ENCODE measurements at places on chromosomes 3 and 15. TPM values are rescaled to one million over a fixed set of nuclear protein-coding genes. Genes with fewer than 3 reads are reported as not detected.

DNA sequence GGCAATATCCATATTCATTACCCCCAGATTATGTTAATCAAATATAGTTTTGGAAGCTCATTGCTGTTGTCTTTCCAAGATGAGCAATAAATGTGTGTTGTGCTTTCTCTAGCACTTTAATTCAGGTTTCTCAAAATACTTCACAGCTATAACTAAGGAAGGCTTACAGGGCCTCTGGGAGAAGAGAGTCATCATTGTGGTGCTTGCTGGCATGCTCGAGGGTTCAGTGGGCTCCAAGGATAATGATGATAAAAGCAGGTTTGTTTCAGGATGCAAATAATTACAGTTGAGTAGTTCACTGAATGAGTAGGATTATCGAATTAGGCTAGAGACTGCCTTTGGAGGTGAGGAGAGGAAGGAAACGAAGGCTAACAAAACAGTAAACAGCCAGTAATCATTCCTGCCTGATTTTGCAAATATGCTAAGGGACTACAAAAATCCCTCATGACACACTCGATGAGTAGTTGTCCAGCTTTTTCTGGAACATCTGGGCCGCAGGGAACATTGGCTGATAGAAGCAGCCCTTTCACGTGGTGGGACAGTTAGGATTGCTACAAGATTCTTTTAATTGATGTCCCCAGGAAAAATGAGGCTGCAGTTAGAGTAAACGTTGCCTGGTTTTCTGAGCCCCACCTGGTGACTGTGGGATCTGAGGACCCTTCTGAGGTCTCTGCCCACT, 54.1 kb downstream of the SLC7A14 start:
- peak; percentile 79 for DNase-seq

GRCh38 chr3:159928071-159928491, 60.6 kb upstream of the IL12A start:
- DNase-seq: no peak

GRCh38 chr3:124144035-124144814, 152.3 kb upstream of the ROPN1 start:
- DNase-seq: no peak

GRCh38 chr15:25181293-25182097, 226.7 kb downstream of the SNRPN start:
- DNase-seq: peak; percentile 46

DNA sequence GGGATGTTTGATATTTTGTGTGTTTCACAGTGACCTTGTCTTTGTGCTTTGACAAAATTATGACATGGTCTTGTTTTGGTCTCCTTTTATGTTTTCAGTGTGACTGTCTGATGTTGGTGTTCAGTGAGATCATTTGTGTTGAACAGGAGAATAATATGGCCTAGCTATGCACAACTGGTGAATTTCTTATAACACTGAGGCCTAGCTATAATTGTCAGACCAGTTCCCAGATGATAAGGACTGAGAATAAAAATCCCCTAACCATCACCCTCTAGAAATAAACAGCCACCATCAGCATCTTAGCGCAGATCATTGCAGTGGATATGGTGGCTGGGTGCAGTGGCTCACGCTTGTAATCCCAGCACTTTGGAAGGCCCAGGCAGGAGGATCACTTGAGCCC, 66.8 kb upstream of the LIMD1 start:
- no peak for DNase-seq

DNA sequence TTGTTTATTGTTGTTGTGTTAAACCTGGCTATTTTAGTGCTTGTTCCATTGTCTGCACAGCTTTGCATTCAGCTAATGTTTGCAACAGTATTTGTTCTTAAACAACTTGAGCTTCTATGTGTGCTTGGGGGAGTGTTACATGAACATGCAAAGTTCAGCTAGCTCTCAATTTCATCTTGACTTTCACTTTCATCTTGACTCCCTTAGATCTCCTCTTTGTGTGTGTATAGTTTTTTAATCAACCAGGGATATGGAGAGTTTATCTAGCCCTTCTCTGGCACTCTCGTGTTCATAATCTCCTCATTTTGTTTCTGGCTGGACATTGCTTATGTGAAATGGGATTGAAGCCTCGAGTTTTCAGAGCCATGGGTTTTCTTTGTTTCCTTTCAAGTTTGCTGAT, 212.4 kb upstream of the ZBTB20 start:
- DNase-seq: no peak

DNA sequence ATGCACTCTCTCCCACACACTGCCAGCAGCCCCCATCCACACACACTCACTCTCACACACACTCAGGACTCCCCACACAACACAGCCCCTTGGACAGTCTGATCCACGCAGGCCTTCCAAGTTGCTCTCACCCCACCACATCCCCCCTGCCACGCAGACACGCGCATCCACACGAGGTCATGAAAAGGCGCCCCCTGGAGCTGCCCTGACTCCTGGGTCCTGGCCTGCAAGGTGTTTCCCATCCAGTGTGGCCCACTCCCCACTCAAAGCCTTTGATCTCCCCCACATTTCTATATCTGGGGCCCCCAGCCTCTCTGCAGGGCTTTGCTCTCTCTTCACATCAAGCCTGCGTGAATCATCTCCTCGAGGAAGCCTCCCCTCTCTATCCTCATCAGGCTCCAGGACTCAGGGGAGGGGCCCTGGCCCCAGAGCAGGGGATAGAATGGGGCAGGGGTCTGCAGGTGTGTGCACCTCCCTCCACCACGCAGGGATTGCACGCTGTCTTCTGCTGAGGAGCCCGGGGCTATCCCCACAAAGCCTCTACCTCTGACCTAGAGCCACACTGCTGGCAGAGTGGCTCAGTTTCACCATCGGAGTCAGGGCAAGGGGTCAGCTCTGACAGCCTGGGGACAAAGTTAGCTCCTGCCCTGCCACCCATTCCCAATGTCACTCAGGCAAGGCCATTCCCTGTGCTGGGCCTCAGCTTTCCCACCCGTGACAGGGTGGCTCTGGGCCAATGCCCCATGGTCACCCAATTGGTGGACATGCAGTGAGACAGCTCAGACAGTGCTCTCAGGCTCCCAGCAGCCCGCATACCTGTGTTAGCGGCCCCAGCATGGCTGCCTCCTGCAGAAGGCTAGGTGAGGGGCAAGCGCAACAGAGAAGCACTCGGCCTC, 6.4 kb downstream of the MYL3 start:
- DNase-seq: peak; percentile 46

GRCh38 chr3:28877912-28878311, 403.0 kb upstream of the RBMS3 start:
- no peak for DNase-seq

DNA sequence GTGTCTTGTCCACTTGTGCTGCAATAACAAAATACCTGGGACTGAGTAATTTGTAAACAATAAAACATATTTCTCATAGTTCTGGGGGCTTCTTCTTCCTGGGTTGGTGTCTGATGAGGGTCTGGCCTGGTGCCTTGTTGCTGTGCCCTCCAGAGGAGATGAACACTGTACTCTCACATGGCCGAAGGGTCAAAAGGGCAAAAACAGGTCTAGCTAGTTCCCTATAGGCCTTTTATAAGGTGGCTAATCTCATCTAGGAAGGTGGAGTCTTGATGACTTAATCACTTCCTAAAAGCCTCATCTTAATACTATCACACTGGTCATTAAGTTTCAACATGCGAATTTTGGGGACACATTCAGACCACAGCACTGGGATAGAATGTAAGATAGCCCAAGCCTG, 228.4 kb downstream of the TLE3 start:
- DNase-seq: no peak

GRCh38 chr15:48522911-48523310, 122.6 kb downstream of the FBN1 start:
- DNase-seq: no peak

DNA sequence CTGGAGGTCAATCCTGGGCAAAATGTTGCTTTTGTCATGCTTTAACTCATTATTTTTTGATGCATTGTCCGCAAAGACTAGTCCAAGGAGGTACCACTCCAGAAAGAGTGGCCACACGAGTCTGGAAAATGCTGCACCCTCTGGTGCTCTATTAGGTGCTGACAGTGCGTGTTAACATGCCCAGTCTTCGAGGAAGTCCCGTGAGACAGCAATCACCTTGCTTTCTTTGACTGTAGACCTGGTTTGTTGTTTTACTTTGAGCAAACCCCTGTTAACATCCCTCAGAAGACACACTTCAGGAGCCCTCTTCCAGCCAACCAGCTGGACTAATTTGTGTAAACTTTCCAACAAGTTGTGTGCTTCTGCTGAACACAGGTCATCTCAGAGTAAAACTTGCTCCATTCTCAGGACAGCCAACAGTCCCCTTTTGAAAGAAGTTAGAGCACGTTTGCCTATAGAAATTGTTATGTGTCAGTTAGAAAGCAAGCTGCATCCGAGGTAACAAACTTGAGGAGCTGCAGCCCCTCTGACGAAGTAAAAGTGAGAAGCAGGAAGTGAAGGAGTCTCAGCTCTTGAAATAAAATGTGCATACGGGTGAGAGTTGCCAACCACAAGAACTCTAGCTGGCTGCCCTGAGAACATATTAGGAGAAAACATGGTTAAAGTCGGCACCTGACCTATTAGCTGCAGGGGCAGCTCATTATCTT, 205.0 kb downstream of the LPP start:
- no peak for DNase-seq

The ADPRH gene
- 9.8 TPM for total RNA-seq

The PSMD2 gene
- 127 TPM for total RNA-seq

The TMC3 gene
- 0.82 TPM for total RNA-seq

Data from sigmoid colon (tissue), 7 donors.